ENCODE measurements at places on chromosomes 16 and 17.

DNA sequence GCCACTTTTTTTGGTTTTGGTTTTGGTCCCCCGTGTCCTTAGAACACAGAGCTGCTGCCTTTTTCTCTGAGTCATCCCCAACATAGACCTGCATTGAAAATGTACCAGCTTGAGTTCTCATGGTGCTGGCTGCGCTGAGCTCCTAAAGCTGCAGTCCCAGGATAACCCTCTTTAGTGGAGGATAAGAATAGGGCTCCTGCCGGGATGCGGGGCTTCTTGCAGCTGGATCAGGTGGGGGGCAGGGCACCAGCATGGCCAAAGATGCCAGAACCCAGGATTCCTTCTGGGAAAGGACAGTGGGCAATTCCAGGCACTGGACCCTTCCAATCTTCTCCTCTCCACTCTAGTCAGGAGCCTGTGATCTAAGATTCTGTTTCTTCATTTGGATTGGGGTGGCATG lies 8.3 kb upstream of the CLUH start:
- no peak for DNase-seq

GRCh38 chr17:65533852-65534457 lies 27.5 kb downstream of the AXIN2 start:
- DNase-seq, result no peak

- no peak for DNase-seq
Observed at GRCh38 chr17:56031636-56032035, 121.6 kb upstream of the ANKFN1 start.

DNA sequence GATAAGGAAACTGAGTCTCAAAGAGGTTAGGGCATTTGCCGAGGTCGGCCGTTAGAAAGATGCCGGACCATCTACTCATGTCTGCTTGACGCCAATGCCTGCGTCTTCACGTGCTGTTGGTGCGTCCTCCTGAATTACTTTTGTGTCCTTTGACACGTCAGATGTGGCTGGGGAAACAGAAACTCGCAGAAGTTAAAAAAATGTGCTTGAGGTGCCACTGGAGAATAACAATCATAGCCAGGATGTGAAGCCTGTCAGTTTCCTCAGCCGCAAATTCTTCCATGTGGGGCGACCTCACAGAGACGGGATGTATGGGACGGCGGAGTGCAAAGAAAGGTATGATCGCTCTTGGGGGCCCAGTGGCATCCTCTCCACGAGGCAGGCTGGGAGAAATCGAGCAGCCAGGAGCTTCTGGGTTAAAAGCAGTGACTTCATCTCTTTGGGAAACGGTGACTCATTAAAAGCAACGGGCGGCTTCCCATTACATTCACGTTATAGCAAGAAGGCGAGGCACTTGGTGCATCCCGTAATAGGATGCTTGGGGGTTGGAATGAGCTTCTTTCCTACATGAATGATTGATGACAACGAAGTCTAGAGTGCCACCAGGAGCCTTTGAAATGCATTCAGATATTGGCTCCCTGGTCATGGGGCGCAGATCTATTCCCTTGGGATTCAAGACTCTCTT lies 67.8 kb downstream of the BMERB1 start:
- peak; percentile 92 for DNase-seq

DNA sequence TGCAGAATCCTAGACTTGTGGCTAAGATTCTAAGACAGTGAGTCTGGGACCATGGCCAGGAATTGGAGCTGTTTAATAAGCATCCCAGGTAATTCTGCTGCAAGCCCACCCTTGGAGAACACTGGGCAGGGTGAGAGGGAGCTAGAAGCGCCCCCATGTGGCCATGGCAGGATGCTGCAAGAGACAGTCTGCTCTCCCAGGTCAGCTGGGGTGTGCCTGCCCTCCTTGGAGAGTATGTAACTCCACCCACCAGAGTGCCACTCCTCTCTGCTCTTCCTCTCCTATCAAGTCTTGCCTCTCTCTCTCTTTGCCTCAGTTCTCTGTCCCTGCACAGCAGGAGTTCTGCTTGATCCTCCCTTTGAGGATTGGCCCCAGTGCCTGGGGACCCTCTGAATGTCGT lies 14.9 kb downstream of the RCVRN start:
- peak; percentile 60 for DNase-seq

- DNase-seq, result peak; percentile 42
Observed at GRCh38 chr17:64504769-64505339, 1.2 kb downstream of the DDX5 start.

- DNase-seq, result peak; percentile 60
Observed at GRCh38 chr17:21452377-21453143, 76.4 kb downstream of the KCNJ12 start.

DNA sequence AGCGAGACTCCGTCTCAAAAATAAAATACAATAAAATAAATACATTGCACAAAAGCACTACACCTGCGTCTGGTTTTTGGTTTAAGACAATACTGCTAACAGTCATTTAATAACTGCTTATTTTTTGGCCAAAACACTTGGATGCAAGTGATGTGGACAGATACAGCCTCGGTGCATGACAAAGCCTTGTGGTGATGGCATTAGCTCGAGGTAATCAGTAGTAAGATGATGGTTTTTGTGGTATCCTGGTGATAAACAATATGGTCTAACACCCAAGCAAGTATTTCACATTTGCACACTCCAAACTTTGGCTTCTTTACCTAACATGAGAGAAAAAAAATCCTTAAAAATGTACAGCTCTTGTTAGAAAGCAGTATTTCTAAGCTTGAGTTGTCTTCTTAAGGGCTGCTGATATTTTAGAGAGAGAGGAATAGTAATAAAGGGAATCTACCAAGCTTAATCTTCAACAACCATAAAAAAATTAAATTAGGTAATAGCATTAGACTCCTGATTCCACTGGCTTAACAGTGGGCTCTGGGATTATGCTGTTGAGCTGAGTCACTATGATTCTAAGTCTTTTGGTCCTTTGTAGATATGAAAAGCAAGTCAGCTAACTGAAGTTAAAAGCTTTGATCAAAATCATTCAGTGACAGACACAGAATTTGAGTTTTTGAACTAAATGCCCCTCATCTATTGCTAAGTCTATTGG lies 111.1 kb downstream of the VPS53 start:
- no peak for DNase-seq

DNA sequence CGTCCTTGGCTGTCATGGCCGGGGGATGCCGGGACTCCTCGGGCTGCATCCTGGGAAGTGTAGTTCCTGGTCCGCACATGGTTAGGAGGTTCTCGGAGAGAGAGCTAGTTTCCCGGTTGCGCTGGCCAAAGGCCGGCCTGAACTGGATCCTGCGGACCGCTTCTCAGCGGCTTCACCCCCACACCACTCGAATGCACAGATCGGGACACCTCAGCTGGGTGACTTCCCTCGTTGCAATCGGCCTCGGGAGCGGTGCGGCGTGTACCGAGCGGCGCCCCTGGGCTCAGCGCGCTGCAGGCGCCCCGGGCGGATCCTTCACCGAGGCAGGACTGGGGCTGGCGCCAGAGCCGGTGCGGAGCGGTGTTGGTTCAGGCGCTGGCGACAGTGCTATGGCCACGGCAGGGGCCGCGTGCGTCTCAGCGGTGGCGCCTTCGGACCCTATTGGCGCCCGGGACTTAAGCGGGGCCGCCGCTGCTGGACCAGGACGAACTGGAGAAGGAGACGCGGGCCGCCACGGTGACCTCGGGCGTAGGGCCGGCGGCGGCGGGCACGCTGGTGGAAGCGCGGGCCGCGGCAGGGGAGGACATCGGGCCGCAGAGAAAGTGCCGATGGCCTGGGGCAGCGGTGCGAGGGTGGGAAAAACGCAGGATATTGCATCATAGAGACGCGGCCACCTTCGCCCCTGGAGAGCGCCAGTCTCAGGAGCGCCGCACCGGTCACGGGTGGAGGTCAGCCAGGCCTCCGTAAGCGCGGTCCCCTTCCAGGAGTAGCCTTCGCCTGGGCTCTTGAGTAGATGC lies 11.4 kb downstream of the ZNF629 start:
- peak; percentile 88 for DNase-seq

DNA sequence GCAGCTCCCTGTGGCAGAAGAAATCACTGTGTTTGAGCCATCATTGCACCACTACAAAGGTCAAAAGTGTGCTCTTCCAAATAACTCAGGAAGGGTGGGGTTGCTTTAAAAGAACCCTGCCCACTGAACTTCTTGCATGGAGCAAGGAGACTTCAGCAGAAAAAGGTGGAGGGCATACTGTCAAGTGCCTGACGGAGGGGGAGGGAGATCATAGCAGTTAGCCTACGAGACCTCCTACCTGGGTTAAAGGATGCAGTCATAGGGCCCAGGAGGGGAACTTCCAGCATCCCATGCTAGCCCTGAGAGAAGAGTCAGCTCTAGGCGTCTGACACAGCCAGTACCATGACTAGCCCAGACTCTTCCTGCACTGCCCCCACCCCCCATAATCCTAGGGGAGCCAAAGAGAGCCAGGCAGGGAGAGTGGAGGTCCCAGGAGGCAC lies 45.3 kb upstream of the MSI2 start:
- no peak for DNase-seq

- DNase-seq, result peak; percentile 94
Observed at GRCh38 chr17:41777157-41777573, 9.3 kb downstream of the JUP start.

DNA sequence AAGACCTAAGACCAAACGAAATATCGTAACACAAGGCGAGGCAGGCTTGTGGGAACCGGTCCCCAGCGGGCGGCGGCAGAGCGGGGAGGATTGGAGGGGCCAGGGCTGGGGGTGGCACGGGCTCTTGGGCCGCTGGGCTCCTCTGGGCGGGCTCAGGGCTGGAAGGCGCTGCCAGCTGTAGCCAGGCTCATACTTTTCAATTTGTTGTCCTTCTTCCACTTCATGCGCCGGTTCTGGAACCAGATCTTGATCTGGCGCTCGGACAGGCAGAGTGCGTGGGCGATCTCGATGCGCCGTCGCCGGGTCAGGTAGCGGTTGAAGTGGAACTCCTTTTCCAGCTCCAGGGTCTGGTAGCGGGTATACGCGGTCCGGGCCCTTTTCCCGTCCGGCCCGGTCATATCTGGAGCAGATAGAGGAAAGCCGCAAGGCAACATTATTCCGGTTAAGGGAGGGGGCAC lies 1.5 kb downstream of the HOXB5 start:
- DNase-seq, result no peak

DNA sequence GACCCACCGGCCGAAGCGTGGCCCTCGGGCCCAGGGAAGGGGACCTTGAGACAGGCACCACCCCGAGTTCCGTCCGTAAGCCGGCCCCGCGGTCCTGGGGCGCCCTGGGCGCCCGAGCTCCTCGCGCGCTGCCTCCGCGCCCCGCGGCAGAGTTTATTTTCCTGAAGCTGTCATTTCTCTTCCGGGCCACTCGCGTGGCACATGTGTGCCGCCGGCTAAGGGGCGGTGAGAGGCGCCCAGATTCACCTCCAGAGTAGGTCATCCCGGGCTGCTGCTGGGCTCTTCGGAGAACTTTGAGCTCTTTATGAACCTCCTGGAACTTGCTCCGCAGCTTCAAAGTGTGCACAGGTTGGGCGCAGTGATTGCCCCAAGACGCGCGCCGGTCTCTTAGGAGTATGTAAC lies 489 bp downstream of the ZC3H18 start:
- peak; percentile 39 for DNase-seq

DNA sequence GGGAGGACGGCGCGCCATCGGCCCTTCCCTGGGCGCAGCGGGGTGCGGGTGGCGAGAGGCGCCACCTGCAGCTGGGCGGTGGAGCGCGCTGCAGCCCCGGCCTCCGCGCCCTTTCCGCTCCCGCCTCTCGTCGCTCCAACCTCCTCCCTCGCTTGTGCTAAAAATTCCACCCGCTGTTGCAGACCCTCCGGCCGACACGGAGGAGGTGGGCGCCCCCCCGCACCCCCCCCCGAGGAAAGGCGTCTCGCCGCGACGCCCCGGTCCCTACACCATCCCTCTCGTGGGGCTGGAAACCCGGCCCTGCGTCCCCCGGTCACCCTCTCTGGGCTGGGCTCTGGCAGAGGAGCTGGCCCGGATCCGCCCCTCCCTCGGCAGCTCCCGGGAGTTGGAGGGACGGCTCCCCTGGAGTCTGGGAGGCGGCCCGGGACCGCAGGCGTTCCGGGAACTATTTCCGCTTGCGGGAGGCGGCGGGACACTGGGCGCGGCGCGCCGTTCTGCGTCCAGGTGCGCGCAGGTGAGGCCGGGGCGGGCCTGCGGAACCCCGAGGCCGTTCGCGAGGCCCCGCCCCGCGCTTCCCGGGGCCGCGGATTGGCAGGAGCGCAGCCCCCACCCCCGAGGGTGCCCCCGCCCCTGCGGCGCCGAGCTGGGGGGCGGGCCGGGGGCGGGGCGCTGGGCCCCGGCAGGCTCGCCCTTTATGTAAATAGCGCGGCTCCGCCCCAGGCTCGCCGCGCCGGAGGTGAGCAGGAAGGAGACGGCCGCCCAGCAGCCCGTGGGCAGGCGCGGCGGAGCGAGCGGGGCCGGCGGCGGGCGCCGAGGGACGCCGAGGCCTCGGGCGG lies at the start of gene LLGL2:
Gene LLGL2 (plus strand): TSS at position 728 of the 836 bp plus-strand sequence. CDS start 17,730 bp downstream, outside the sequence.
- DNase-seq, result peak; percentile 91

DNA sequence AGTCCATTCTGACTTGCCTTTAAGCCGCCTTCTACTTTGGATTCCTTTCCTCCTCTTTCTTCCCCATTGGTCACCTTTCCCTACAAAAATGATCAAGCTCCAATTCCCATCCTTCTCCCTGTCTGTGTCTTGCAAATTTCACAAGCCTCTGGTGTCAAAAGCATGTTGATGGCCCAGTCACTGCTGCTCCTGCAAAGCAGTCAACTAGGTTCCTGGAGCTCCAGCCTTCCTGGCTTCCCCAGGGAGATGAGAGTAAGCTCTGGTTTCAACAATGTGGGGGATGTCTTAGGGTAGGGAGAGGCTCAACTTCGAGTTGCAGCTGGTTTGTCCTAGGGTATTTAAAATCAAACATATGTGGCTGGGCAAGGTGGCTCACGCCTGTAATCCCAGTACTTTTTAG lies 36.1 kb upstream of the HELZ start:
- DNase-seq, result no peak

GRCh38 chr17:59357929-59358328 lies 26.5 kb downstream of the YPEL2 start:
- DNase-seq, result no peak

DNA sequence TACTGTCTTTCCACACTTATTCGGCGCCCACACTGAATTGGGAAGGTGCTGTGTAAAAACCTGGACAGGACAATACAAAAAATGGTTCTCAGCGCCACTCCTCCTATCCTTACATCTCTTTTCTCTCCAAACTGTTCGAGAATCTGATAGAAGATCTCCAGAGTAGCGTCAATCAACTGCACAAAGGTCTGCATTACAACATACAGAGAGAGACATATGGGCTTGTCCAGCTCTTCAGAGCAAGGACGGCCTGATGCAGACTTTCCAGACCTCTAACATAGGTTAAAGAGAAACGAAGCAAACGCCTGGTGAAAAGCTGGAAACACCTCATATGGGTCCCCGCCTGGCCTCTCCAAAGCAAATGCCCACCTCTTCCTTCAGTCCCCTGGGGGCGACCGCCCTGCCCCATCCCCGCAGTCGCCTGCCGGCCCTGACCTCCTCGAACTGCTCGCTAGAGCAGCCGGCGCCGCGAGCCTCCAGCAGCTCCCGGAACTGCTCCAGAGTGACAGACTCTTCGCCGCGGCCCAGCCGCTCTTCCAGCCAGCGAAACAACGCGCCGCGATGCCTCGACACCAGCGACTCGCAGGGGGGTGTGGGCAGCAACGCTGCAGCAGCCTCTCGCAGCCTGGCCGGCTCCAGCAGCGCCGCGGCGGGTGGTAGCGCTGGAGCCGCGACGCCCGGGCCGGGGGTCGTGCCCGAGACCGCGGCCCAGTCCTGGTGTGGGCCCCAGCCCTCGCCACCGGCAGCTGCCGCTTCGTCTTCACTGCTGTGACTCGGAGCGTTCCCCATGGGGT lies 526 bp downstream of the ZZEF1 start:
- DNase-seq, result peak; percentile 46

- DNase-seq, result peak; percentile 22
Observed at GRCh38 chr16:72938795-72939164, 109.1 kb downstream of the ZFHX3 start.
